ENCODE measurements at places on chromosomes 1 and 21. TPM values are rescaled to one million over a fixed set of nuclear protein-coding genes. Genes with fewer than 3 reads are reported as not detected.

VAMP3 gene
- 77.2 TPM for total RNA-seq

DNA sequence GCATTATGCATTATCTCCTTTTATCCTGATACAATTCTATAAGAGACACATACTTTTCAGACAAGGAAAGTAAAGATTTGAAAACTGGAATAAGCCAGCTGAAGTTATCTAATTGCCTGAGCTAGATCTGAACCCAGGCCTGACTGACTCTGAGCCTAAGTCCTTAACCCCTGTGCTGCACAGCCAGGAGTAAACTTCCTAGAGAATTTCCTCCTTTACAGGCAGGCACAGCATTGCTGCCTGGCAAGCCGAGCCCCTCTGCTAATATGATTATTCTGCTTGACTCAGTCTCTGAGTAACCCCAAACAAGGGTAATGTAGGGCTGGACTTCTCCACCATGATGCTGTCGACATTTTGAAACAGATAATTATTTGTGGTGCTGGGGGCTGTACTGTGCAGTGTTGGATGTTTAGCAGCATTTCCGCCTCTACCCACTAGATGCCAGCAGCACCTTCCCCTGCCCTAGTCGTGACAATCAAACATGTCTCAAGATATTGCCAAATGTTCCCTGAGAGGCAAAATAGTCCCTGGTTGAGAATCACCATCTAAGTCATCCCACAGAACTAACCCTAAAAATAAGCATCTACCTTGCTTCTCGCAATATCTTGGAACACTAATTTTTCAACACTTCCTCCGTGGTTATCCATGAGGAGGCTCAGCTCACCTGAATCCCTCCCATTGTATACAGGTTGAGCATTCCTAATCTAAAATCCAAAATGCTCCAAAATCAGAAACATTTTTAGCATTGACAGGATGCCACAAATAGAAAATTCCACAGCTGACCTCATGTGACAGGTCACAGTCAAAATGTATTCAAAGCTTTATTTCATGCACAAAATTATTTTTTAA is 18.5 kb downstream of the CAMK1G start:
- DNase-seq, result no peak

GRCh38 chr1:223711173-223711572 is 1.2 kb upstream of the CAPN2 start:
- DNase-seq, result no peak

DNA sequence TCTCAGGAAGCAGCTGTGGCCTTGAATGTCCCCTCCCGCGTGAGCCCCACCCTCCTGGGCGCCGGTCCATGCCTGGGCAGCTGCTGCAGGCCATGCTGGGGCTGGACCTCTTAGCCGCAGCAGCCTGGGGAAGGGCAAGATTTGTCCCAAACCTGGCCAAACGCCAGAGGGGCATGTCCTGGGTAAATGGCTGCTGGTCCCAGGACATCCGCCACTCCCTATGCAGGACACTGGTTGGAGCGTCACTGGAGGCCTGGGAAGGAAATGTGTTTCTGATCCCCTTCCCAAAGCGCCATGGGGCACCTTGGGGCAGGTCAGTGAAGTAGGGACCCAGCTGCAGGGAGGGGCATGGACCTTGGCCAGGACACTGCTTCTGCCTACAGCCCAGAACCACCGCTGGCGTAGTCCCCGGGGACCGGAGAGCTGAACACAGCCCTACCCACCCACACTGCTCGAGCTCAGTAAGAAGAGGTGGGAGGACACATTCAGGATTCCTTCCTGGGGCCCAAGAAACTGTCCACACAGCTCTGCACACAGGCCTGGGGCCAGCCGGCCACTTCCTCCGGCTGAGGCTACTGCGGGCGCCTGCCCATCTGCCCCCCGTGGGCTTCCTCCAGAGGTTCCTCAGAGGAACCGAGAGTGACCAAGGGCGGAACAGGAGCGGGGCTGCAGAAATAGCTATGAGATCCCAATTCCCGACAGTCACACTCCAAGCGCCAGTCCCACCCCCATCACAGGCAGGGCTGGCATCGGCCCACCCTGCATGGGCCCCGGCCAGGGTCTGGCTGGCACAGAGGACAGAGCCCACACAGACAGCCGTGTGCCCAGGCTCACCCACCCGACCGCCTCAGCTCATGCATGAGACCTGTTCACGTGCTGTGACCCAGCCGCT is 10.8 kb upstream of the PLEKHG5 start:
- no peak for DNase-seq

GRCh38 chr1:223872308-223872901 is 26.7 kb upstream of the TP53BP2 start:
- no peak for DNase-seq

DNA sequence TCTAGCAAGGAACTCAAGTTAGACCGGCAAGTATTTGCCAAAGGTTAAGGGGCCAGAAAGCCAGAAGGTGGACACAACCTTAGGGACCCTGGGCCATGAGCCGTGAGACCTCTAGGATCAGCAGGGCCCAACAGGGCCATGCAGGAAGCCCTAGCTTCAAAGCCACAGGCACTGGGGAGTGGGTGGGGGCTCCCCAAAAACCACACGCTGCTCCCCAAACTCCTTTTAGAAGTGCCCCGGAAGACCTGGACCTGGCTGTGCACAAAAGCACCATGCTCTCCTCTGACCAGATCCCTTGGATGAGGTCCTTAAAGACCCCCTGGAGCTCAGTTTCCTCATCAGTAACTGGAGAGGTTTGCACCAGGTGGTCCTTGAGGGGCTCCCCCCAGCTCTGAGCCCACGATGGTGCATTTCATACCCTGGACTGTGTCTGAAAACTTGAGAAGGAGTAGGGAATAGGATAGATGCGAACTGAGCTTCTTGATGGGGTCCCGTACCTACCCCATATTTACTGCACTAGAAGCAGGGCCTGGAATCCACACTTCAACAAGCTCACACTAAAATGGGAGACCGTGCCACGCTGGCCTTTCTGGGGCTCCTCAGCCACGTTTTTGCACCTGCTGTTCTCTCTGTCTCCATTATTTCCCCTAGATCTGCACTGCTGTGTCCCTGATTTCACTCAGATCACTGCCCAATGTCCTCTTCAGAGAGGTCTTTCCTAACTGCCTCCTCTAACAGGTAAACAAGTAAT is 40.6 kb upstream of the LBR start:
- no peak for DNase-seq

GRCh38 chr21:36034211-36034913 is 26.0 kb downstream of the SETD4 start:
- no peak for DNase-seq

DNA sequence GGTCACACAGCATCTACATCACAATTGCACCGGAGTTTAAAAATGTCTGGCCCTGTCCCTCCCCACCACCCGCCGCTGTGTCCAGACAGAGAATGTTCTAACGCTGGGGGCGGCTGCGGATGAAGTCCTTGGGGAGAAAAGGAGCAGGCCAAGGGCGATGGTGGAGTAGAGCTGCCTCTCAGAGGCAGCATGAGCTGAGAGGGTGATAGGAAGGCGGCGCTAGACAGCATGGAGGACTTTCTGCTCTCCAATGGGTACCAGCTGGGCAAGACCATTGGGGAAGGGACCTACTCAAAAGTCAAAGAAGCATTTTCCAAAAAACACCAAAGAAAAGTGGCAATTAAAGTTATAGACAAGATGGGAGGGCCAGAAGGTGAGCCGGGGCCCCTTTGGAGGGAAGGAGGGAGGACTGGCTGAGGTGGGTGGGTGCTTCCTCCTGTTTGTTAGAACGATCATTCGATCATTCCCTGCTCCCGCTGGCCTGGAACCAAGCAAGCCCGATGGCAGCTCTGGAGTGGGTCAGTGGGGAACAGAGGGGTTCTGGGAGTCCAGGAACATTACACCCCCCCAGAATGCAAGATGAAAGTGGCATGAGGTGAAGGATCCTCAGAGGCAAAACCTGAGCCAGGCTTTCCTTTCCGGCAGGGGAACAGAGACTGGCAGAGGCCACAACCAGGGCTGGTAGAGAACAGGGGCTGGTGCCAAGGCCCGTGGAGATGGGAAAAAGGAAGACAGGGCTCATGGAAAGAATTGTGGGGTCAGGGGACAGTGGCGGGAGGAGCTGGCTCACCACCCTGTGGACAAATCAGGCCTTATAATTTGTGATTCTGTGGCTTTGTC is at the start of the genes FAM229A and TSSK3:
FAM229A (minus strand) TSS at position 12 of the 840 bp plus-strand sequence. CDS start 394 bp downstream, outside the sequence.
TSSK3 (plus strand) TSS at position 66 of the 840 bp plus-strand sequence; CDS start at position 229, 163 bp downstream.
- no peak for DNase-seq

DNA sequence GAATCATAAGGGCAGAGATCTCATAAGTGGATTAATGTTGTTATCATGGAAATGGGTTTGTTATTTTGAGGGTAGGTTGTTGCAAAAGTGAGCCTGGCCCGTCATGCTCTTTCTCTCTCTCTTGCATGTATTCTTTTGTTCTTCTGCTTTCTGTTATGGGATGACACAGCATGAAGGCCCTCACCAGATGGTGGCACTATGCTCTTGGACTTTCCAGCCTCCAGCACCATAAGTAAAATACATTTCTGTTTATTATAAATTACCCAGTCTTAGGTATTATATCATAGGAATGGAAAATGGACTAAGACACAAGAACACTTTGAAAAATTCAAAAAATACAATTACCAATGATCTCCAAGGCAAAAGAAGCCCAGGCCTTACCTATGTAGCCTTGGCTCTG is 676.1 kb downstream of the PTPRU start:
- no peak for DNase-seq

AMY1C gene
- not detected for total RNA-seq

- DNase-seq, result no peak
Observed at GRCh38 chr1:39196244-39197215, 8.0 kb upstream of the MACF1 start.

GRCh38 chr21:37157938-37158337 is 84.9 kb downstream of the TTC3 start:
- no peak for DNase-seq

ADSS2 gene
- 52.4 TPM for total RNA-seq

WNT9A gene
- 4.5 TPM for total RNA-seq

GRCh38 chr1:4796161-4797015 is 142.0 kb downstream of the AJAP1 start:
- no peak for DNase-seq

DNA sequence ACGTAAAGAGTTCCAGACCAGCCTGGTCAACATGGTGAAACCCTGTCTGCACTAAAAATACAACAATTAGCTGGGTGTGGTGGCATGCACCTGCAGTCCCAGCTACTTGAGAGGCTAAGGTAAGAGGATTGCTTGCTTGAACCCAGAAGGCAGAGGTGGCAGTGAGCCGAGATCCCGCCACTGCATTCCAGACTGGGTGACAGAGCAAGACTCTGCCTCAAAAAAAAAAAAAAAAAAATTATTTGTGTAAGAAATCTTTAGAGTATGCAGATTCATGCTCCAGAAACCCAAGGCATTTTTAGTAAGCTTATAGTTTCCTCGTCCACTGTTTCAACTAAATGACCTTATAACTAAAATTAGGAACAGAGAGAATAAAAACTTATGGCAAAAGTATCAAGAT is 51.3 kb downstream of the ABL2 start:
- no peak for DNase-seq

DNA sequence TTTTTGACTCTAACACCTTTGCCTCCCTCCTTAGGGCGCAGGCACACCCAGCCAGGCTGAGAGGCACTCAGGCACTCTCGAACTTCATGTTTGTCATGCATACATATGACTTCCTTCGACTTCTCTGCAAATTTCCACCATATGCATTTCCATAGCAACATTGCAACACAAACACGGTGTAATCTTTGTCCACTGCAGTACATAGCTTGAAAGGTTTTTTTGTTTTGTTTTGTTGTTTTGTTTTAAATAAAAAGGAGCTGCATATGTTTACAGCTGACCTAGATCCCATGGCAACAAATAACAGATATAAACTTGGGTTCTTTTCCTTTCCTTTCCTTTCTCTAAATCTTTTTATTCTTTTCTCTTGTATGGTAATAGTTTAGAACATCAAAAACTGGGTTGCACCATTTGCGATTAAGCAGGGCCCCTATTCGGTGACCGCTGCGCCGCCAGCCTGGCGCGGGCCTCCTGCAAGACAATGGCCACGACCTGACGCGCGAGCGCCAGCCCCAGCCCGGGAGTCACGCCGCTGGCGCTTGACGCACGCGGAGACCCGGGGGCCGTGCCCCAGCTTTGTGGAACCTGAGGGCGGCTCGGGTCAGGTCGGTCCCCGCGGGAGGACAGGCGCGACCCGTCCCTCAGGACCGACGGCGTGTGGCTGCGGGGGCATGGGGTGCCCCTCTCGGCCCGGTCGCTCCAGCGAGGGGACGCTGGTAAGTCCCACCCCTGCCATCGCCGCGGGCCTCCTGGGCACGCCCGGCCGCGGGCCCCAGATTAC is 35.2 kb downstream of the CCN1 start:
- DNase-seq, result no peak

- DNase-seq, result no peak
Observed at GRCh38 chr1:103218821-103219220, 110.5 kb upstream of the COL11A1 start.

GRCh38 chr1:232748910-232749368 is 56.3 kb upstream of the MAP10 start:
- no peak for DNase-seq

DNA sequence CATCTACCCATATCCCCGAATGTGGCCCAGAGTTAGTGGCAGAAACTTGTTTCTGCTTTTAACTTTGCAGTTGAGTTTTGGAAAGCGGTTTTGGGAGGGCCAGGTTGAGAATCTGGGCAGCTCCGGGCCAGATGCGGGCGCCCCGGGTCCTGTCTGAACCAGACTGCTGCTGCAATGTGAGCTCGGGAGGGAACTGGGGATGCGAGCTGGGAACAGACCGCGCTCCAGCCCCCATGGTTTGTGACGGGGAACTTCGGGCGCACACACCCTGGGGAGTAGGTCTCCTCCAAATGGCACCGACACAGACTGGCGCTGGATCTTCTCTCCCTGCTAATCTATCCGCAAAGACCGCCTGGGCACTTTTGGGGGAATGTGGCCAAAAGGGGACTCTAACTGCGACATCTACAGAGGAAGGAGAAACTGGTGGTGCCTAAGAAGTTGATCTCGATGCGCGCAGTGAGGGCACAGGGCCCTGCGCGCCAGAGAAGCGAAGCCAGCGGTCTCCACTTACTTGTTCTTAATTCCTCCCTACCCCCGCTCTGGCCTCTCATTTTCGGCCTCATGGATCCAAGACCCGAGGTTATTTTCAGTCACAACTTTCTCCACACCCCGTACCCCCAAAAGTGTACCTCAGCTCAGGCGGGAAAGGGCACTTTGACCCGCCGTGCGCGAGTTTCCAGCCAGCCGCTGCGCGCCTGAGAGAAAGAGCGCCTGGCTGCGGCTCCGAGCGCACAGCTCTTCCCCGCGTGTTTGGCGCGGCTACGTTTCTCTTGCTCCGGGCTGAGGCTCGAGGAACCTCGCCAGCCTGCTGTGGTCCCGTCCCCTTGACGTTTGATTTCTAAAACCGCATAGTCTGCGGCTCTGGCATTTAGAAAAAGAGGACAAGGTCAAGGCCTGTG is 411.0 kb upstream of the ESRRG start:
- no peak for DNase-seq

All from mesothelial cell of epicardium (in vitro differentiated cells).